Bone marrow (tissue), 2 donors: ENCODE measurements at places on chromosomes 7 and 10.

DNA sequence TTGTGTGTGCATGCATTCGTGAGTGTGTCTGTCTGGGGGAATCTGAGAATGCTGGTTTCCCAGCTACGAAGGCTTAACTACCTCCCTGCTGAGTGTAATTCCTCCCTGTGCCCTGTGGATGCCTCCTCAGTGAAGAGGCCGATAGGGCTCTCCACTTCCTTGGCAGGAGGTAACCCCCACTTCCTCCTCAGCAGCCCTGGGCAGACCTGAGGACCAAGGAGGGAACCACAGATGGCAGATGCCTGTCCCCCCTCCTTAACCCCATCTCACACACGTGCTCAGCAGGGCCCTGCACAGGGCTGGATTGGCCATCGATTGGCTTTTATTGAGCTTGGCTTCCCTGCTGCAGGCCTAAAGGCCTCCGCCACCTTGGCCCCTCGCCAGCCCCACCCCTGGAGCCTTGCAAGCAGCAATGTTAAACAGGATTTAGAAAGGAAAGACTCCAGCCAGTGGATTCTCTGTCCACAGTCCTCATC lies 45.6 kb upstream of the LRRC4 start:
- no peak for DNase-seq

DNA sequence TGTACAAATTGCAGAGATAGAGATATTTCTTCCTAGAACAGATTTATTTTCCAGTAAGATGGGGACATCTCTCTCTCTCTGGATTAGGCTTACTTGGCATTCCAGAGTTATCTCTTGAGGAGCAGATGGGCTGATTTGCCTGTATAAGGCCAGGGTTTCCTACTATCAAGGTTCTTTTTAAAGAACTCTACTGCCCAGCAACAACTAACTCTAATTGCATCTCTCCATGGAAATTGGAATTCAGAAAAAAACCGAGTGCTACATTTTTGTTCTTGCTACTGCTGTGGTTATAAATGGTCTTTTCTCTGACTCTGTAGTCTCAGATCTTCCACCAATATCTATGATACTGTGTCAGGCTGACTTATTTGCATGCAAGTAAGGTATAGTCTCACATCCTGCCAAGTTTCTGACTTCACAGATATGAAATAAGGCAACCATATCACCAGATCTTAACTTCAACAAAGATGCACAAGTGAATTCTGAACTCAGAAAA lies 161.1 kb downstream of the CRPPA start:
- no peak for DNase-seq

GRCh38 chr10:12844811-12845483 lies 156.6 kb downstream of the CCDC3 start:
- no peak for DNase-seq

GRCh38 chr10:102872163-102872562 lies 2.9 kb downstream of the AS3MT start:
- no peak for DNase-seq

- DNase-seq: no peak
Measured at GRCh38 chr7:98745722-98746318, 124.0 kb downstream of the TMEM130 start.

- no peak for DNase-seq
Measured at GRCh38 chr10:116469437-116469836, 41.8 kb downstream of the PNLIPRP3 start.

- no peak for DNase-seq
Measured at GRCh38 chr7:92546856-92547497, 18.4 kb downstream of the RBM48 start.

DNA sequence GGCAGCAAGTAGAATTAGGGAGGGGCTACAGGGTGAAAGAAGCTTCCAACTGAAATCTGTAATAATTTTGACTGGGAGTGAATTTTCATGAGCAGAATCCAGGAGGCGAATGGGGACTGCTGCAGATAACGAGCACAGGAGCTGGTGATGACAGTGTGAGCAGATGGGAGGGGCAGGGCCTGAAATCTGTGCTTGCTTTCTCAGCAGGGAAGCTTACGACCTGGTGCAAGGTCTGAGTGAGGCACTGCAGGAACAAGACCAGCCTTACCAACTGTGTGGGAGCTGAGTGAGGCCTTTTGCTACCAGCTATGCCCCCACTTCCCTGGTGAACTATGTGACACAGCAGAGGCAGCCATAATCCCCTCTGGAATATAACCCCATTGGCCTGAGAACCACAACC lies 109.8 kb downstream of the HPSE2 start:
- DNase-seq: no peak

DNA sequence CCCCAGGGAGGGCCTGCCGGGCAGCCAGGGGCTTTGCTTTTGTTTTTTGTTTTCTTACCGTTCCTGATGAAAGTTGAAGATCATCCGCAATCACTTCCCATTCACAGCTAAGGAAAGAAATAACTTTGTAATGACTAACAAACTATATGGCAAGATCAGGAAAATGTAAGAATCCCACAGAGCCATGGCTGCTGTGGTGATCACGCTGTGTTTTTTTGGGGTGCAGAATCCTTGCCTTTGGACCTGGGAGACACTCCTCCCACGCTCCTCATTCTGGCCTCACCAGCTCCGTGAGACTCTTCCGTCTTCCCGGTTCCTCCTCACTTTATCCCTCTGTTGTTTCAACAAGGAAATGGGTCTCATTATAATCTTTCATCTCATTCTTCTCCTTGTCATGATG lies 443.0 kb upstream of the MGMT start:
- no peak for DNase-seq

- no peak for DNase-seq
Measured at GRCh38 chr7:3725155-3726059, 424.4 kb downstream of the SDK1 start.

DNA sequence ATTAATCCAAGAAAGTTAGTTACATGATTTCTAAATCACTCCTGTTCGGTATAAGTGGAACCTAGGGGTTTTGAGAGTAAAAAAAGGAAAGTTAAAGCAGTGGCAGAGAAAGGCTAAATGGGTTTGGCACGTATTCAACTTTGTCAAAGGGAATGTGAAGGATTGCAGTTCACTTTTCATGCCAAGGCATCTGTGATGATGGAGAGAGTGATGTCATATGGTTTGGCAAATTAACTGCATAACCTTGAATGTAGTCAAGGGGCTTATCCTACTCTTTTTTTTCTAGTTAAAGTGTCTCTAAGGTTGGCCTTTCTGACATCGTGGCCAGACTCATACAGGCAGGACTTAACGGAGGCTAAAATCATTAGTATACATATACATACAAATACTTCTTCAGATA lies 277.8 kb downstream of the EXOC4 start:
- DNase-seq: no peak

- no peak for DNase-seq
Measured at GRCh38 chr7:68256295-68256694, 1259.7 kb downstream of the TYW1 start.

DNA sequence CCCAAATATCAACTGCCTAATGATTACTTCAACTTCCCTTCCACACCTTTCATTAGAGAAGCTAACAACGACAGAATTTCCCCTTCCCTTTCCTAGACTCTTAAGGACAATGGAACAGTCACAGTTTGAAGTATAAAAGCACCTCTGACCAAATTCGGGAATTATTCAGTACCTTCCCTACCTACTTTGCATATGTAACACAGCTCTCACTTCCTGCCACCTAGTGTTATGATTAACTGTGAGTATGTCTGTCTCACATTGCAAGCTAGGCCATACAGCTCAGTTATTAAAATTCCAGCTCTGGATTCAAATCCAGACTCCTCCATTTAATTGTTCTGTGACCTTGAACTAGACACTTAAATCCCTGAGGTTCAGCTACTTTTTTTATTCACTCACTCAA lies 44.8 kb upstream of the HPSE2 start:
- DNase-seq: no peak

GRCh38 chr7:30328381-30328780 lies 44.0 kb downstream of the ZNRF2 start:
- no peak for DNase-seq

GRCh38 chr10:7819121-7819460 lies 786 bp downstream of the TAF3 start:
- DNase-seq: peak; percentile 33

GRCh38 chr10:7895699-7896090 lies 77.4 kb downstream of the TAF3 start:
- DNase-seq: no peak

DNA sequence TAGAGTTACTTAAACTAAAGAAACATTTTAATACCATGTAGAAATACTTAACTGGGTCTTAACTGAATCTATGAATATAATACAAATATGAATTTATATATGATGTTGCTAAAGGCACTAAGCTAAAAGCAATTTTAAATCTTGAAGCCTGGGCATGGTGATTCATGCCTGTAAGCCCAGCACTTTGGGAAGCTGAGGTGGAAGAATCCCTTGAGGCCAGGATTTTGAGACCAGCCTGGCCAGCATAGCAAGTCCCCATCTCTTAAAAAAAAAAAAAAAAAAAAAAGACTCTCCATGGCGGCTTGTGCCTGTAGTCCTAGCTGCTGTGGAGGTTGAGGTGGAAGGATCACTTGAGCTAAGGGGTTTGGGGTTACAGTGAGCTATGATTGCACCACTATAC lies 95.3 kb downstream of the CCSER2 start:
- DNase-seq: no peak

DNA sequence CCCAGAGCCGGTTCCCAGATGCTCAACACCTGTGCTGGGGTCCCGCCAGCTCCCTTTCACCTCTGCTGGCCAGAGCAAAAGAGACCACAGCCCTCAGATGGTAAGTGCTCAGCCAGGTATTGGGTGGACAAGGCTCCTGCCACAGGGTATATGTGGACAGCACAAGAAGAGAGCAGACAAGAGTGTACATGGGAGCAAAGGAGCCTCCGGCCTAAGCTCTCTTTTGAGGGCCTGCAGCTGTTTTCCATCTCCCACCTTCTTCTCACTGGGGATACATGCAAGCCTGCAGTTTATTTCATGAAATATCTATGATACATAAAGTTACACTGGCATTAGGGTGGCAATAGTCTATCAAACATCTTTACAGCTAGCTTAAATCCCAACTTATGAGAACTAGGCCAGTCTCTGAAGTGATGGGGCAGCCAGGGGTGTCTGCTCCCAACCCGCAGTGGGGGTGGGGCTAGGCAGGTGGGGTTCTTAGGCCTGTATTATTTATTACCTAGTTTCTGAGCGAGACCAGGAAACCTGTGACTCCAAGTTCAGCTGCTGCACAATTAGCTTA lies 50.4 kb upstream of the DDC start:
- DNase-seq: no peak

- no peak for DNase-seq
Measured at GRCh38 chr7:99099499-99100077, 44.3 kb downstream of the SMURF1 start.

GRCh38 chr10:65430979-65431378 lies 1494.9 kb upstream of the LRRTM3 start:
- DNase-seq: no peak

- no peak for DNase-seq
Measured at GRCh38 chr10:72276013-72276387, 2.3 kb downstream of the DDIT4 start.

DNA sequence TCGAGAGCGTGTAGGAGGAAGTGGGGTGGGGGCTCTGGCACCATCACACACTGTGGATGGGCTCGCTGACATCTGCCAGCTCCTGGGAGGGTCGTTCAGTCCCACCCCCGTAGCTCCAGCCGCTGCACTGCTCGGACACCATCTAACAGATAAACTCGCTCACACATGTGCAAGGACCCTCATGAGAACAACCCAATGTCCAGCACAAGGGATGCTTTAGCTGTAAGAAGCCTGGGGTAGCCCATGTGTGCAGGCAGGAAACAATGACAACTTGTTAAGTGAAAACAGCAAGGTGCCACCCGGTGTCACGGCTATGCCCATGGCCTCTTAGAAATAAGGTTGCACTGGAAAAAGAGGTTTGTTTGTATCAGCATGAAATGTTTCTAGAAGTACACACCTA lies 14.1 kb downstream of the OGDHL start:
- DNase-seq: no peak

- DNase-seq: peak; percentile 69
Measured at GRCh38 chr7:101085162-101085964, at the start of gene TRIM56. Gene TRIM56, plus strand, starts transcription at chr7:101085481. Its CDS starts 1,832 bp downstream, at chr7:101087313.

DNA sequence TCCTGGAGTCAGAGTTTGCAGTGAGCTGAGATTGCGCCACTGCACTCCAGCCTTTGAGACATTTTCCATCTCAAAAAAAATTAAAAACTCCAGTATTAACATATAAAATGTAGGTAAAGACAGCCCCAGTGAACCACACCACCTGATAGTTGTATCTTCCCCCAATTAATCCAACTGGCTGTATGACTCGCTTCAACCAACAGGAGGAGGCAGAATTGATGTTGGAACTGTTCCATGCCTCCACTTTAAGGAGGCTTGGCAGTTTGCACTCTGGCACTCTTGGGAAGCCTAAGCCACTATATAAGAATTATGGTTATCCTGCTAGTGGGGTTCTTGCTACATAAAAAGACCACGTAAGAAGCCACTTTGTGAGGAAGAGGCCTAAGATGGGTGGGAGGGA lies 72.7 kb downstream of the STK17A start:
- no peak for DNase-seq

DNA sequence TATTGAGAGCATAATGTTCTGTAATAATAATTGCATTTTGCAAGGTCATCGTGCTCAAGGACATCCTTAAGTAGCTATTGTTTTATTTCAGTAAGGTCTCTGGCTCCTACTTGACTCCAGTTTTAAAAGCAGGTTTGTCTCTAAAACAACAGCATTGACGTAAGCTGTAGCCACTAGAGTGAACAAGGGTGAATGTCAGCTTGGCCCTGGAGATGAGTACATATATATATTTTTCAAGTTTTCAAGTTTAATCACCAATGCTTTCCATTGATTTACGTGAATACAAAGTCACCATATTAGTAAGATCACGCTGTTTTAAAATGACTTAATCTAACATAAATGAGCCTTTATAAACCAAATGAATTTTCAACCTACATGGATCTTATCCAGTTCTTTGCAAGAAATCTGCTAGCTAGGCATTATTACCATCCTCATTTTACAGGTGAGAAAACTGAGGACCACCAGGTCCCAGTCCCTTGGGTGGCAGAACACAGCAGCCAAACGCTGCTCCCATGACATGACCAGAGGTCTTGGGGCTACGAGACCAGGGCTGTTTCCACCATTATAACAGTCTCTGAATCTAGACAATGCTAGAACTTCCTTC lies 57.2 kb upstream of the ELMO1 start:
- DNase-seq: no peak

- DNase-seq: no peak
Measured at GRCh38 chr7:116024826-116025809, 5.4 kb downstream of the TFEC start.

DNA sequence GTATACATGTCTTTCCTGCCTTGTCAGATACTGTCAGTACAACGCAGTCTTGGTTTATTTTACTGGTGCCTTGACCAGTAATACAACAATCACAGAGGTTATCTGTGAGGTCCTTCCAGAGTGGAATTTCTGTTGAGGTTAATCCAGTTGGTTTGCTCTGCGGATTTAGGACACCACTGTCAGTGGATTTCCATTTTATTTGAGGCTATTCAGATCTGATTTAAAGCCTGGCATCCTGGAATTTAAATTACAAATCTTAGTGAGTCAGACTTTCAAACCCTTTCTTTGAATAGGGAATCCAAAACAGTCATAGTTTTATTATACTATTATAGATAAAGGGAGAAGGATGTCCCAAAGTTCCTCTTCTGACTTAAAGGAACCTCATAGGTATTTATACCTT lies 40.5 kb downstream of the ANLN start:
- DNase-seq: no peak
